ENCODE measurements at places on chromosomes 4 and X. TPM values are rescaled to one million over a fixed set of nuclear protein-coding genes. Genes with fewer than 3 reads are reported as not detected.

Gene ODAPH
- total RNA-seq = not detected

Gene H2BW2
- not detected for total RNA-seq

DNA sequence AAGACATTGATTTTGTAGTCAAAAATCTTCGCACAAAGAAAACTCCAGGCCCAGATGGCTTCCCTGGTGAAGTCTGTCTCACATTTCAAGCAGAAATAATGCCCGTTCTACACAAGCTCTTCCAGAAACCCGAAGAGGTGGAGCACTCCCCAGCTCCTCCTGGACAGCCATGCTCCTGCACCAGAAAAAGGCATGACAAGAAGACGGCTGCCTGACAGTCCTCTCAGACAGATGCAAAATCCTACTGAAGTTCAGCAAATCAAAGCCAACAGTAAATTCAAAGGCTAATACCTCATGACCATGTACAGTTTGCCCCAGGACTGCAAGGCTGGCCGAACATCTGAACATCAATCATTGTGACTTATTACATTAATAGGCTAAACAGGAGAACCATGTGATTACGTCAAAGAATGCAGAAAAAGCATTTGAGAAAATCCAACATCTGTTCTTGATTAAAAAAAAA is 30.8 kb upstream of the MXD4 start:
- DNase-seq = no peak
- peaks cover 41% of the 10 kb centered on the region for H3K4me1 ChIP-seq
- no peak overlapping the region for H3K27ac ChIP-seq
- H3K36me3 ChIP-seq = peaks cover 3% of the 10 kb centered on the region
- H3K4me3 ChIP-seq = no peak overlapping the region
- no peaks in the 10 kb centered on the region for H3K27me3 ChIP-seq

- peaks cover 6% of the 10 kb centered on the region for H3K4me1 ChIP-seq
- peak; percentile 37 for DNase-seq
- peaks cover 5% of the 10 kb centered on the region for H3K27me3 ChIP-seq
- H3K27ac ChIP-seq = no peak overlapping the region
Measured at GRCh38 chrX:40201329-40201885, 103.6 kb upstream of the BCOR start.

DNA sequence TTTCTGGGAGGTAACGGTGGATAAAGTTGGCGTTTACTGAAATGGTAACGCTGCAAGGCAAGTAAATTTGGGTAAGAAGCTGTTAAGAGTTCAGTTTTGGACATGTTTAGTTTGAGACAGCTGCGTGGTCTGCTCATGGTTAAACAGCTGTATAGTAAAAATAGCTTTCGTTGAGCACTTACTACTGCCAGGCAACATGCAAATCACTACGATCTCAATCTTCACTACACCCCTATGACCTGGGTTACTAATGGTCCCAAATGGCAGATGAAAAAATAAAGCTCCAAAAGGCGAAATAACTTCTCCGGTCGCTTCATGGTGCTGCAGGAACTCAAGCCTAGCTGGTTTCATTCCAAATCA is 22.2 kb downstream of the FABP2 start:
- no peak for DNase-seq
- H3K36me3 ChIP-seq = peaks cover 16% of the 10 kb centered on the region
- H3K27ac ChIP-seq = peak overlapping the region; percentile 99
- H3K4me1 ChIP-seq = peaks cover 26% of the 10 kb centered on the region

GRCh38 chrX:68693481-68694434 is 46.3 kb downstream of the STARD8 start:
- H3K36me3 ChIP-seq = no peaks in the 10 kb centered on the region
- H3K27ac ChIP-seq = no peak overlapping the region
- peaks cover 24% of the 10 kb centered on the region for H3K4me1 ChIP-seq

- peaks cover 30% of the 10 kb centered on the region for H3K4me1 ChIP-seq
- no peak for DNase-seq
- H3K4me3 ChIP-seq = no peak overlapping the region
- no peaks in the 10 kb centered on the region for H3K27me3 ChIP-seq
- H3K36me3 ChIP-seq = peaks cover 41% of the 10 kb centered on the region
Measured at GRCh38 chr4:38802561-38803355, 1.8 kb downstream of the TLR1 start.

DNA sequence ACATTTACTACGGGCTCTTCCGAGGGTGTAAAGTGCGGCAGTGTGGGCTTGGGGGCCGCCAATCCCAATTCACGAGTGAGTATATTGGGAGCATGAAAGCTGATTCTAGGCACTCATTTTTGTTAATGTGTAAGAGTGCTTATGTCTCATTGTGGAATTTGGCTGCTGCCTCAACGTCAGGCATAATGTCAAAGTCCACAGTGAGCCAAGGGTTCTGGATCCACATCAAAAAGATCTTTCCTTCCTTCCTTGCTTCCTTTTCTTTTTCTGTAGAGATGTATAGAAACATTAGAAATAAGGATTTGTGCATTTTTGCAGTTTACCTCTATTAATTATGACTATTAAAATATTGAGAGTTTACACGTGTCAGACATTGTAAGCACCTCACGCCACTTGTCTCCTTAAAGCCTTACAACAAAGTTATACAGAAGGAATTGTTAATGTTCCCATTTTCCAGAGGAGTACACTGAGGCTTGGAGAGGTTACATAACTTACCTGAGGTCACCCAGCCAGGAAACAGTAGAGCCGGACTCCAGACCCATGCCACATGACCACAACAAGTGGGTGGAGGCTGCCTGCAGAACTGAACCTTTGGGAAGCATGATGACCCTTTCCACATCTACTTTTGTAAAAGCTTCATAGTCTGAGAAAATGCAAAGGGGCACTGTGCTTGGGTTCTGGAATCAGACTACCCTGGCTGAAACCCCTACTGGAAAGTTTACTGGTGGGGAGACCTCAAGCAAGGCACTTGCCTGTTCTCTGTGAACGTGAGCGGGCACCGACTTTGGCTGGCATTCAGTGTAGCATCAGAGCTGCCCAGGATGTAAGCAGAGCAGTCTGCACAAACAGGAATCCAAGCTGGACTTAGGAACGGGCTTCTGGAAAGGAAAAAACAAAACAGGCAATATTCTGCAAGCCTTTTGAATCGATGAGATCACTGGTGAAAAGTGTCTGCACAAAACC is 761 bp downstream of the CLRN2 start:
- peaks cover 21% of the 10 kb centered on the region for H3K4me1 ChIP-seq
- peaks cover 2% of the 10 kb centered on the region for H3K36me3 ChIP-seq
- DNase-seq = no peak
- peaks cover 20% of the 10 kb centered on the region for H3K27me3 ChIP-seq
- H3K27ac ChIP-seq = no peak overlapping the region

Measured in activated T-cell treated with anti-CD3 and anti-CD28 coated beads, Interleukin-2, amount 50 U/mL, for 72 hours (primary cell).